ENCODE measurements at places on chromosomes 4 and X.

GRCh38 chr4:116018831-116019230 lies 905.4 kb upstream of the NDST4 start:
- no peak for DNase-seq

- DNase-seq: no peak
Observed at GRCh38 chrX:55312655-55313054, 47.9 kb upstream of the PAGE3 start.

DNA sequence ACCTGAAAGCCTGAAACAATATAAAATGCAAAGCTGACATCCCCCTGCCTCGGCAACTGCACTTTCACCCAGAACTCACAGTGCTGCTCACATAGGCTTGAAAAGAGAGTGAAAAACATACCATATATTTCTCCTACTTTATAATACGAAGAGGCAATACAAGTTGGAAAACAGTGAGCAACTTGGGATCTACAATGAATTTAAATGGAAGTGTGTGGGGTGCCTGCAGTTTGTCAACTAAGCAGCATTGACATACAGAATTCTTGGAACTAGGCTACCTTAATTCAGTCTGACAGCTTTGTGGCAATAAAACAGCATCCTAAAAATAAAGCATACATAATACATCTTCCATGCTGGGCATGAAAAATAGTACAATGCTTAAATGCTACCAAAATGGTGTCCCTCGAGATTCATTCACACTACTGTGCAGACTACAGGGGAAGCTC lies 8.0 kb downstream of the GASK1B start:
- no peak for DNase-seq

GRCh38 chr4:139458543-139458942 lies 4.6 kb downstream of the RAB33B start:
- DNase-seq: no peak

DNA sequence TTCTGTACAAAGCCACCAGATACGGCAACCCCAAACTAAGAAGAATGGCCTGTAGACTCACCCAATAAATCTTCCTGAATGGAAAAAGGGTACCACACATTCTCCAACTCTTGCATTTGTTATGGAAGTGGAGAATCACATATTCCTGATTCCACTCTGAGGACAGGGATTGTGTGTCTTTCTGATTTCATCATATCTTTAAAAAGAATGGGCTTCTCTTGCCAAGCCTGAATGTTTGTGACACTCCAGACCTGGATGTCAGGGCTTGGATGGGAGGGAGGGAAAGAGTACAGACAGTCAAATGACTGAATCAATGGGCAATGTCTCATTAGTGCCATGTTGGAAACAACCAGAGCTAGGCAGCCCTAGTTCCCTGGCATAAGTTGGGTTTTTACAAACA lies 77.4 kb downstream of the PLAC1 start:
- DNase-seq: no peak

DNA sequence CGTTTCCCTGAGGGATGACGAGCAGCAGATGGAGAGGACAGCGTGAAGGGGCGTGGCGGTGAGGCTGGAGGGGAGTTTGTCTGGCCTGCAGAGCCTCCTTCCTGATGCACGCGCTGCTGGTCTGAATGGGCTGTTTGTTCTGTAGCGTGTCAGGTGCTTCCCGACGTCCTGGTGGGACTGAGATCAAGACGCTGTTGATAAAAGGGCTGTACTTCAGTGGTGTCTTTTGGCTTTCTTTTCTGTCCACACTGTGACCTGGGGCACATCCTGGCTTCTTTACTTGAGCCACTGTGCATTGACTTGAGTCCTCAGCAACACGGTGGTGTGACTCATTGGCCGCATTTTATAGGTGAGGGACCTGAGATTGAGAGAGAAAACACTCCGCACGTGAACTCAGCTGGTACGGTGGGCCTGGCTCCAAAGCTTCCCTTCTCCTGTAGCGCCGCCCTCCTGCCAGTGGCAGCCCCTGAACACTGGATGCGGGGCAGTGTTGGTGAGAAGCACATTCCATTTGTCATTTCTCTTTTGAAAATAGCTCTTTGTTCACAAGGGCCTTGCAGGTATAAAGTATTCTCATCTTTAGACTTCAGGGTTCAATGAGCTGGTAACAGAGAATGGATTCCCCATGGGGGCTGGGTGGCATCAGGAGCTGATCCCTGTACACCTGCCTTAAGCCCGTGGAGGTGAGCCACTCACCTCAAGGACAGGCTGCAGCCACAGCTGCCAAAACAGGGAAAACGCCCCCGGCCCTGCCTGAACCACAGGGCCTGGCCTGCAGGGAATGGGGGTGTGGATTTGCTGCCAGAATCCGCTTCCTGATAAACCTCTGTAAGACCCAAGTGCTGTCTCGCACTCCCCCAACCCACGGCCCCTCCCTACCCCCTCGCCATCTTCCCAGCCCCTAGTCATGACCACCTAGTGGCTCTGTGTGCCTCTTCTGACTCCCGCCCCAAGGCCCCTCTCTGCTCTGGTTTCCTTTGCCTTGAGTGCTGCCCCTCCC lies 29.2 kb downstream of the NSG1 start:
- DNase-seq: no peak

DNA sequence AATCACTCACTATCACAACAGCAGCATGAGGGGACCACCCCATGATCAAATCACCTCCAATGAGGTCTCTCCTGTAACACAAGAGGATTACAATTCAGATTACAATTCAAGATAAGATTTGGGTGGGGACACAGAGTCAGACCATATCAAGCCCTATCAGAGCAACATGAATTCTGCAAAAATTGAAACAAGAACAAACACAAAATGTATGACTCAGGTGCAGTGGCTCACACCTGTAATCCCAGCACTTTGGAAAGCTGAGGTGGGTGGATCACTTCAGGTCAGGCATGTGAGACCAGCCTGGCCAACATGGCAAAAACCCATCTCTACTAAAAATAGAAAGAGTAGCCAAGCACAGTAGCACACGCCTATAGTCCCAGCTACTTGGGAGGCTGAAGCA lies 13.4 kb upstream of the HPSE start:
- no peak for DNase-seq

GRCh38 chrX:41457613-41458192 lies 10.6 kb downstream of the NYX start:
- DNase-seq: no peak

DNA sequence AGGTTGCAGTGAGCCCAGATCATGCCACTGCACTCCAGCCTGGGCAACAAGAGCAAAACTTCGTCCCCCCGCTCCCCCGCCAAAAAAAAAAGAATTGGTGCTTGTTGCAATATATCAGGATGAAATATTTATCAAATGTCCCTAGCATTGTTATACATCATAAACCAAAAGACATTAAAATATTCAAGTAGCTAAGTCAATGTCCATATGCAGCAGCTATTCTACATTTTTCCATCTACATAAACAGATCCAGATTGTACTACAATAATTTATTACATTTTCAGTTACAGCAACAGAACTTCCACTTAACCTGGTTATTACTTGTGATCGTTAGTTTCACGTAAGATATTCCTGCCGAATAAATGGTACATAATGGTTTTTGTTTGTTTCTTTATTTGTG lies 64.1 kb downstream of the ARAP2 start:
- DNase-seq: no peak

- no peak for DNase-seq
Observed at GRCh38 chr4:183950536-183950935, 45.4 kb downstream of the STOX2 start.

DNA sequence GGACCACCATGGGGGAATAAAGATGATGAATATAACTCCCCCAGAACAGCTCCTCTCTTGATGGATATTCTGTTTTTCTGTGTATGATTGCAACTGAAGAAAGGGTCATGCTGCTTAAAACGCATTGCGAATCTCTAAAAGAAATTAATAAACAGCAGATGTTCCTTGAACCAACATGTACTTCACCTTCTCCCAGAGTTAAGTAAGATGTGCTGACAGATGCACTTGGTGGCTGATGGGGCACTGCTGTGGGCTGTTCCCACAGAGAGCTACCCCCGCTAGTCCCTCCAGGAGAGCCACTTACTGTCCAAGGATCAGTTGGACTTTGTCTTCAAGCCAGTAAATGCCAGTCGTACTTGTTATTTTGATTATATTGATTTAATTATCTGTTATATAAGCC lies 26.3 kb upstream of the C4orf54 start:
- DNase-seq: no peak

- no peak for DNase-seq
Observed at GRCh38 chr4:36006226-36006625, 238.1 kb downstream of the ARAP2 start.

- DNase-seq: no peak
Observed at GRCh38 chrX:83916525-83916924, 55.6 kb downstream of the CYLC1 start.

GRCh38 chrX:41759817-41760216 lies 35.8 kb downstream of the GPR82 start:
- no peak for DNase-seq

DNA sequence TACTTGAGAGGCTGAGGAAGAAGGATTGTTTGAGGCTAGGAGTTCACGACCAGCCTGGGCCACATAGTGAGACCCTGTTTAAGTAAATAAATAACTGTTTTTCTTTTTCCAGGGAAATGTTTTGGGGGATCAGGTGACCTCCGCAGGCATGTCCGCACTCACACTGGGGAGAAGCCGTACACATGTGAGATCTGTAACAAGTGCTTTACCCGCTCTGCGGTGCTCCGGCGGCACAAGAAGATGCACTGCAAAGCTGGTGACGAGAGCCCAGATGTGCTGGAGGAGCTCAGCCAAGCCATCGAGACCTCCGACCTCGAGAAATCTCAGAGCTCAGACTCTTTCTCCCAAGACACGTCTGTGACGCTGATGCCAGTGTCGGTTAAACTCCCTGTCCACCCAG lies 30.5 kb downstream of the ZBTB49 start:
- DNase-seq: no peak

DNA sequence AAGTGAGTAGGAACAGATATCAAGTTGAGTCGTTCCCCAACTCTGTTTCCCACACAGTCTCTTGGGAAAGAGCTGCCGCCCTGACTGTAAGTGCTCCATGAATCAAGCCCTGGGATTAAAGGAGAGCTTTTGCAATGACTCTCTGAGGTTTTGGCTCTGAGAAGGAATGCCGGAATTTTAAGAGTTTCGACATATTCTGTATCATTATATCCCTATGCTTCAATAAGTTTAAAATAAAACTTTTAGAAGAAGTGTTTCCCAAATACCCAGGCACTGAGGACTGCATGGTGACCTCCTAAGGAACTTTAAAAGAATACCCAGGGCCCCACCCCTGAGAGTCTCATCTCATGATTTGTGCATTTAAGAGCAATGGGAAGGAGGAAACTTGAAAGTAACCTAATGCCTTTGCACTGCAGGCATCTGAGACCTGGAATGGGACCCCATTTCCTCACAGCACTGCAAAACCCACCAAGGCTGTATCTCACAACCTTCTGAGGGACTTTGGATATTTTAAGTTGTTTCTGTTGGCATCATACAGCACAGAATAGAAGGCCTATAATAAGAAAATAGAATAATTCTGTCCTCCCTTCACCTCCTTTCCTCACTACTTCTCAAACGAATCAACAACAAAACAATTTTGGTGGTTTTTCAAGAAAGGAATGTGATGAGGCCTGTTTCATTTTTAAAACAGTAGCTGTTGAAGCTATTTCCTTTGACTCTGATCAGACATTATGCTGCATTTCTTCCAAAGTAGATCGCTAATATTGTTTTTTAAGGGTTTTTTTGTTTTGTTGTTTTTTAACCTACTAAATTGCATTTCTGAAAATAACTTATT lies 121.2 kb downstream of the GASK1B start:
- no peak for DNase-seq

DNA sequence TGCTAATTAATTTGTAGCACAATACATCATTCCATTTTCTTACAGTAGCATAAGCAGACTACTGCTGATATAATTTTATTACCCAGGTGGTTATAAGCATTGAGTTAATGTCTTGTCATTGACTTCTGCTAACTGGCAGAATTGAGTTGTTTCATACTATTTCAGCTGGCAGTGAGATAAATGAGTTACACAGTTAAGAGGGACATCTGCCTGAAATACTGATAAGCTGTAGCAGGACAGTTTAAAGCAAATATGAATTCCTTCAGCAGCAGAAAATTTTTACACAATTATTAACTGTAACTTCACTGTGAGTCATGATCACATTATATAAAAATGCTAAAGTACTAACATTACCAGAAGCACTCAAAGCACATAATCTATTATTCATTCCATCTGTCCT lies 326.8 kb downstream of the INPP4B start:
- no peak for DNase-seq

DNA sequence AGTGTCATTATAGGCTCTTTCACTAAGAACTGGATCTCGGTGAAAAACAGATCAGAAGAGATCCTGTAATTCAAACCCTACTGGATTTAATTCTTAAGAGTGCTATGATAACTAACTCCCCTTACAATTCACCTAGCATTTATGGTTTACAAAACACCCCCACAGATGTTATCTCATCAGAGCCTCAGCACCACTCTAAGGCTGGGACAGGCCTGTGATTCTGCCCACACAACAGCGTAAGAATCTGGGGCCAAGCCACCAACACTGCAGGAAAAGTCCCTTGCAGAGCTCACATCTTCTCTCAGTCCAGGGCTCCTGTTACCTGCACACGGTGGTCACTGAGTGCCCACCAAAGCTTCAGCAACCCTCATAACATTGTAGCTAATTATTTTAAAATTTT lies 8.9 kb downstream of the MFAP3L start:
- DNase-seq: no peak

DNA sequence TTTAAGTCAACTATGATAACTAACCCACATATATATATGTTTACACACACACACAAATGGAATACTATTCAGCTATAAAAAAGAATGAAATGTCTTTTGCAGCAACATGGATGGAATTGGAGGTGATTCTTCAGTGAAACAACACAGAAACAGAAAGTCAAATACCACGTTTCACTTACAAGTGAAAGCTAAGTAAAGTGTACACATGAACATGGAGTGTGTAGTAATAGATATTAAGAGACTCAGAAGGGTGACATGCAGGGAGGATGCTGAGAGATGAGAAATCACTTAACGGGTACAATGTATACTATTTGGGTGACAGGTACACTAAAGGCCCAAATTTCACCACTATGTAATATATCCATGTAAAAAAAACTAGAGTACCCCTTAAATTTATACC lies 146.5 kb downstream of the FBXW7 start:
- no peak for DNase-seq

GRCh38 chr4:180057891-180058671 lies 2185.1 kb upstream of the TENM3 start:
- no peak for DNase-seq

DNA sequence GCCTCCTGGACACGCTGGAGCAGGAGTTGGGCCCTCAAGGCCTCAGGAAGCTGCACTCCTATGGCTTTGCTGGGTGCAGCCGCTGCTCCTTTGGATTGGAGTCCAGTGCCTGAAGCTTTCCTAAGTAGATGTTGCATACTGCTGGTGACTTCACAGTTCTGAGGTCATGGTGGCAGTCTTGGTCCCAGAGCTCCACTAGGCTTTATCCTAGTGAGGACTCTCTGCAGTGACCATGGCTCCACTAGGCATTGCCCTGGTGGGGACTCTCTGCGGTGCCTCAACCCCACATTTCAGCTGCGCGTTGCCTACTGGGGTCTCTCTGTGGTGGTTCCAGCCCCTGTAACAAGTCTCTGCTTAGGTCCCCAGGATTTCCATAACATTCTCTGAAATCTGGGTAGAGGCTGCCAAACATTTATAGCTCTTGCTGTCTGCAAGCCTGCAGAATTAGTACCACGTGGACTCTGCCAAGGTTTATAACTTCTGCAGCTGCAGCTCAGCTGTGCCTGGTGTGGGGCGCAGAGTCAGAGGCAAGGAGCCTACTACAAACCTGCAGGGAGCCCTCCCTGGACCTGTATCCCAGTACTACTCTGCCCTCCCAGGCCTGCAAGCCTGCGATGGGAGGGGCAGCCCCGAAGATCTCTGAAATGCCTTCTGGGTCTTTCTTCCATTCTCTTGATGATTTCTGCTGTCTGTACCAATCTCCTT lies 46.0 kb upstream of the NFKB1 start:
- DNase-seq: no peak
